ENCODE measurements at places on chromosomes 16 and 17.

DNA sequence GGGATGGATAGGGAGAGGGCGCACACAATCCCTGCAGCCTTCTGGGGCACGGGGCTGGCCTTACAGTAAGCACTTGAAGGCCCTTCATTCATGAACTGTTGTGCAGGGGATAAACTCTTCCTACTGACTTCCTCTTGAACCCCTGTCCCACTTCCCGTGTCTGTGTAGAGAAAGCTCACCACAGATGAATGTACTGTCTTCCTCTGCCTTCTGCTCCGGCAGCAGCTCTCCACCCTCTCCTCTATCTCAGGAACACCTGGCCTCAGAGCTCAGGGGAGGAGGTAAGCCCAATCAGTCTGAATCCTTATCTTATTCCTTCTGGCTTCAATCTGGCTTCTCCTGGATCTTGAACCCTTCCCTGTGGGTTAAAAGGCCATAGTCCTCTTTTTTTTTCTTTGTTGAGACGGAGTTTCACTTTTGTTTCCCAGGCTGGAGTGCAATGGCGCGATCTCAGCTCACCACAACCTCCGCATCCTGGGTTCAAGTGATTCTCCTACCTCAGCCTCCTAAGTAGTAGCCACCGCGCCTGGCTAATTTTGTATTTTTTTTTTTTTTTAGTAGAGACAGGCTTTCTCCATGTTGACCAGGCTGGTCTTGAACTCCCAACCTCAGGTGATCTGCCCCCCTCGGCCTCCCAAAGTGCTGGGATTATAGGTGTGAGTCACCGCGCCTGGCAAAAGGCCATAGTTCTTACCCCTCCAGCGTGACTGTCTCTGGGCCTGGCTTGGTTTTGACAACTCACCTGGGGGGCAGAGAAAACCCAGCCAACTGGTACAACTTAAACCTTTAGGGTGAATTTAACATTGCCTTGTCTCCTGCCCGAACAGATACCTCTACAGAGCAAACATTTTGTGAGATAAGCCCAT, 7.2 kb upstream of the SLC52A1 start:
- DNase-seq: no peak

DNA sequence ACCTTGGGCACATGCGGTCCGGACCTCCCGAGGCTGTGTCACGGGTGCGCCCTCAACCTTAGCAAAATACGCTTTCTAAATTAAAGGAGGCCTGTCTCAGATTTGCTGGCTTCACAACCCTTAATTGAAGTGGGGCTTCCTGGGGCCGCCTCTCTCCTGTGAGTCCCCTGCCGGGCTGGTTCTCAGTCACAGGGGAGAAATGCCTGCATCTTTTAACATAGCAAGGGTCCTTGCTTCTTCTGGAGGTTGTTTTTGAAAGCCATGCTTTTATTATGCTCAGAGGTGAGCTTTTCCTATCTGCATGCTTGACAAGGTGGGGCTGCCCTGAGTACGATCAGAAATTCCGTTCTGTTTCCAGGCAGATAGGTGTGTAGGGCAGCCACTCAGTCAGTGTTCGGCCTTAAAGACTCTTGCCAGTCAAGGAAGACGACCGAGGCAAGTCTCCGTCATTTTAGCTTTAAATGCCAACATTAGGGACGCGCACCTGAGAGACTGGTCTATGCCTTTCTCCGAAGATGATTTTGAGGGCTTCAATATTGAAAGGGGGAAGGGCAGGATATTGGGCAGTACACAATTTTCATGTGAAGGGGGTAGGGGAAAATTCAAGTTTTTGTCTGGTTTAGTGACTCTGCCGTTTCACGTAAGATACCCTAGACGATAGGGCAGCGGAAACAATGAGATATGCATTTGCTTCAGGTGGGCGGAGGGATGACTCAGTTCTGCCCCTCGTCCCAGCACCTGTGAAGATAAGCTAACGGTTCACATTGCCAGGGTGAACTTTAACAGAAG, 5.5 kb upstream of the SLC7A5 start:
- DNase-seq: no peak

- DNase-seq: no peak
Measured at GRCh38 chr16:56777001-56777400, 47.1 kb downstream of the NUP93 start.

- DNase-seq: no peak
Measured at GRCh38 chr17:77439189-77440018, 298.6 kb downstream of the SEC14L1 start.

GRCh38 chr17:32565401-32565800, 78.6 kb downstream of the CDK5R1 start:
- DNase-seq: no peak

GRCh38 chr17:63558441-63558840, 8.2 kb downstream of the DCAF7 start:
- no peak for DNase-seq

DNA sequence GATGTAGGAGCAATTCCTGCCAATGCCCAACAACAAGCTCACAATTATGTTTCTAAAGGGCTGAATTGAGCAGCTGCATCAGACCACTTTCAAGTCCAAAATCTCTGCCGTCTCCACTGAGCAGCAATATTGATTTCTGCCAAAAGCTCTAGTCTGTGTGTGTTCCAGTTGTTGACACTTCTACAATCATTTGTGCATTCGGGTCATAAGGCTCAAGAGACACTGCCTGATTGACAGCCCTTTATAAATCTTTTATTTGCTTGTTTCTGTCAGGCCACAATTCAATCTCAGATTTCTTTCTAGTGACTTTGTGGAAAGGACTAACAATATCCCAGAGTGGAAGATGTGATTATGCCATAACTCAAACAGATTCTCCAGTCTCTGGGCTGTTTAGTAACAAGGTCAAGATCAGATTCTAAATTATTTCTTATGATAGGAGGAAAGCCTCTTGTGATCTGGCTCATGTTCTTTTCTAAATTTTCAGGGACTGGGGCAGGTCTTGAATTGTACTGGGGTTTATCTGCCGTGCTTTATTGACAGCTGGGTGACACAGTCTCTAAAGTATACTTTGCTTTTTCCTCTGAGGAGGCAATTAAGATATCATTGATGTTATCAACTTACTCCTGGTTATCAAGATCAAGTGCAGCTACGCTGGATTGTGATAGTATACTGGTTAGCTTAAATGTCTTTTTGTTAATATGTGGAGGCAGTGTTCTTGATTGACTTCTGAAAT, 377.1 kb downstream of the CNTNAP4 start:
- DNase-seq: no peak

GRCh38 chr16:57628008-57628781, at the start of gene ADGRG1:
ADGRG1 (plus strand) TSS chr16:57628630; CDS start chr16:57650288, 21,658 bp downstream.
- DNase-seq: peak; percentile 96

DNA sequence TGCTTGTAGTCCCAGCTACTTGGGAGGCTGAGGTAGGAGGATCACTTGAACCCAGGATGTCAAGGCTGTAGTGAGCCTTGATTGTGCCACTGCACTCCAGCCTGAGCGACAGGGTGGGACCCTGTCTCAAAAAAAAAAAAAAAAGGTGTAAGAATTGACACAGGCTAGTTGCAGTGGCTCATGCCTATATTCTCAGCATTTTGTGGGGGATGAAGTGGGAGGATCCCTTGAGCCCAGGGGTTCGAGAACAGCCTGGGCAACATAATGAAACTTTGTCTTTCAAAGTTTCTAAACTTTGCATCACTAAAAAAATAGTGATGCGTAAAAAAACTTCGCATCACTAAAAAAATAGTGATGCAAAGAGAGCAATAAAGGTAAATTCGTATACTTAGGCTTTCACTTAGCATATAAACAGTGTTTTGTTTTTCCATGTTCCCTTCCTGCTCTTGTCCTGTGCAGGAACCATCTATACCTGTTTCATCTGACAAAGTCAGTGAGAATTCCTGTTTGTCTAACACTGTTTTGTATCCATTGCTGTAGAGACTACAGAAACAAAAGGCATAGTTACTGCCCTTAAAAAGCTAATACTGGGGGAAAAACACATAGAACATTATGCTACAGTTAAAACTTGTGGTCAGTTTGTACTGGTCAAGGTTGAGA, 32.1 kb downstream of the CTCF start:
- no peak for DNase-seq

- DNase-seq: no peak
Measured at GRCh38 chr16:89101303-89102040, 7.8 kb downstream of the ACSF3 start.

DNA sequence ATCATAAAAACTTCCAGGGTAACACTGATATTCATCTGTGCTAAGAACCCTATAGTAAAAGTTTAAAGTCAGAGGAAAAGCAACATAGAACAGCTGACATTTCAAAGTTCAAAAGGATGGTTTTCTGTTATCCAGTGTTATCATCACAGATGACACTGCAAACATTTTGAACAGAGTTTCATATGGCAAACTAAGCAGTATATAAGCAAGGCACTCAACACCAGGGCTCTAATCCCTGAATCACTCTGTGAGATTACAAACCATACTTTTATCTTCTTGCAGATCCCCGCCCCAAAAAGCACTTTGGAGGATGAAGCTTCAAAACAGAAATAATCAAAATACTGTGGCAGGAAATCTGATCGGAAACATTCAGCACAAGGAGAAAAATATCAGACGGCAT, 508.2 kb upstream of the KIF2B start:
- DNase-seq: no peak

- no peak for DNase-seq
Measured at GRCh38 chr17:6394055-6394606, 40.8 kb downstream of the AIPL1 start.
